ENCODE measurements at places on chromosomes 11 and 22.

- DNase-seq: no peak
Observed at GRCh38 chr11:36139767-36140166, 149.5 kb downstream of the COMMD9 start.

GRCh38 chr11:117037975-117038350, 60.3 kb downstream of the SIK3 start:
- DNase-seq: no peak

DNA sequence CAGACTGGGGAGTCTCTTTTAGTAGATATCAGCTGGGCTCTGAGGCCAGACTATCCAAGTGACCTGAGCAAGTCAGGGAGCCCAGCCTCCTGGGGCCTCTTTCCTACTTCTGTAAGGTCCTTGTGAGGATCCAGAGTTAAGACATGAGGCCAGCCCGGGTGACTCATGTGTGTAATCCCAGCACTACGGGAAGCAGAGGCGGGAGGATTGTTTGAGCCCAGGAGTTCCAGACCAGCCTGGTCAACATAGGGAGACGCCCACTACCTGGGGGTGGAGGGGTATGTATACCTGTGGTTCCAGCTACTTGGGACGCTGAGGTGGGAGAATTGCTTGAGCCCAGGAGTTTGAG, 36.9 kb upstream of the POLA2 start:
- DNase-seq: no peak

GRCh38 chr11:98545544-98546175, 475.1 kb upstream of the CNTN5 start:
- no peak for DNase-seq

DNA sequence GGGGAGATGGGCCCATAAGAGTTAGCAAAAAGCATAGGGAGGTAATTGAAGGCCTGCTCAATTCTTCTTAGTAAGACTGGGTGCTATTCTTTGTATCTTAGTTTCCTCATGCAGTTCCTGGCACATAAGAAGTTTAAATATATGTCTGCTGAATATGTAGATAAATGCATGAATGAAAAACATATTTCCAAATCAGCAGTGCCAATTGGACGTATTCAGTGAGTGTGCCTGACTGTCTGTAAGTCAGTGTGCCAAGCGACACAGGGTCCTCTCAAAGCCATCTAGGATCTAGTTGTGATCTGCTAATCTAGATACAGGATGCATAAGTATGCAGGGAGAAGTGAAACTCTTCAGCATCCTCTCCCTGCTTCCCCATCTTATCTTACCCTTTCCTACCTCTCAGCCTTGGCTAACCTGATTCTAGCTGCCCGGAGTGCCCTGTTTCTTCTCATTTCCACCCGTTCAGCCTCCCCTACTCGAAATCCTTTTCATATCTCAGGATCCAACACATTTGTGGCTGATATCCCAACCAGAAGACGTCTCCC, 91.1 kb upstream of the SORL1-AS1 start:
- no peak for DNase-seq

DNA sequence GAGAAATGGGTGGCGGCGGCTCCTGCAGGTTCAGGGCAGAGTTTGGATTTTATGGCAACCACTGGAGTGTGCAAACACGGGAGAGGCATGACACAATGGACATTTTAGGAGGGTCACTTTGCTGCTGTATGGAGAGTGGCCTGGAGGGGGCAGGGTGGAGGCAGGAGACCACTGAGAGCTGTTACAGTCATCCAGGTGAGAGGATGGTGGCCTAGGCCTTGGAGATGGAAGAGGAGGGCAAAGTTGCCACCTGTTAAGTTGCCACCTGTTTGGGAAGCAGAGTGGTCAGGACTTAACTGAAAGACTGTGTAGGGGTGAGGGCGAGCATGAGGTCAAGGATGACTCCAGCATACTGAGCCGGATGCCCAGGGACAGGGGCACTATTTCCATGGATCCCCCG, 2.3 kb upstream of the RAD9A start:
- DNase-seq: no peak

Data from activated T-cell treated with anti-CD3 and anti-CD28 coated beads for 48 hours (primary cell).